ENCODE measurements at places on chromosomes 6 and 20. TPM values are rescaled to one million over a fixed set of nuclear protein-coding genes. Genes with fewer than 3 reads are reported as not detected.

Gene HLA-DRA
- total RNA-seq: 0.46 TPM

Gene C6orf15
- not detected for total RNA-seq

DNA sequence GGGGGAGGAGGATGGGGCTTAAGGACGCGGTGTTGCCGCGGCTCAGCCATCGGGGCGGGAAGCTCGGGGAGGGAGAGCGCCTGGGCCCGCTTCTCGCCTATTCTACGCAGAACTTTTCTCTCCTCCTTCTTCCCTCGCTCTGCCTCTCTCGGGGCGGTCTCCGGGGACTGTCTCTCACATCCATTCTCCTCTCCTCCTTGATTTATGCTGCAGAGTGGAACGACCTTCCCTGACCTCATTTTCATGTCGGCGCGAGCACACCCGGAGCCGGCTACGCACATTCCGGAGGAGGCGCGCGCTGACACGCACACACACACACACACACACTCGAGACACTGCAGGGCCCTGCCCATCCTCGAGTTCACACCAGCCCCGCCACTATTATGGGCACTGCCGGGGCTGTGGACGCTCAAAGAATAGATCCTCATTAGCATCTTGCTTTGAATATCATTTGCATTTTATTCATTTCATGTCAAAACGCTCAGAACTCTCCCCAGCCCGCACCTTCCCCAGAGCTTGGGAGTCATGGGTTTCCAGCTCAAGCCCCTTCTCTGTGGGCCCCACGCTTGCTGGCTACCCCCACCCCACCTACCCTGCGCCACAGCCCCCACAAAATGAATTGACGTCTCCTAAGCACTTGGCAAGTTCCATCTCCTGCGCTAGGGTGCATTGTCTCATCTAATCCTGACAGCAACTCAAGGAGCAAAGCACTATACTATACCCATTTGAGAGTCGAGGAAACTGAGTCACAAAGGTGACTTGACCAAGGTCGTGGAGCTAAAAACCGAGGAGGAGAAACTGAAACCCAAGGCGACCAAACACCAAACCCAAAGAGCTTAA, 36.8 kb downstream of the NCR2 start:
- peak; percentile 54 for DNase-seq

GRCh38 chr6:135109761-135110160, 55.1 kb upstream of the HBS1L start:
- no peak for DNase-seq

DNA sequence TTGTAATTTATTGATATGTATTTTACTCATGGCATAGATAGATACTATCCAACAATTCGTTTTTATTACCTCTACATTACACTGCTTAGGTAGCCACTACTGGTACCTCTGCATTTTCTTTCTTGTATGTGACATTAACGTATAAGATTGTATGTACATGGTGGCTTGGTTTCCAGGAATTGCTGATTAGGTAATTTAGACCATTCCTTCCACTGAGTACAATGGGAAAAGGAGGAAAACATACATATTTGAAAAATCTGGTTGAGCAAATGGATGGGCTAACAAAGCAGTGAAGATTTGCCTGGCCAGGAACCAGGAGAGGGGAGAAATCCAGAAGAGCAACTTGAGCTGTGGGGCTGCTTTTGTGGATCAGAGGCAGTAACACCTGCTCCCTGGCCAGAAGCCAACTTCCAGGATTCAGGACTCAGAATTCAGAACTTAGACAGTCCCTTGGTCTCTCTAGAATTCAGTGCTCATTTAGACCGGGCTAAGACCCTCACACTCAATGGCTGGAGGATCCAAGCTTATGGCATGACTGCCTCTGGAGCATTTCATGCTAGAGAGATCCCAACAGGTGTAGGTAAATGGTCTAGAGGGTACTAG, 17.9 kb upstream of the MICB start:
- DNase-seq: no peak

DNA sequence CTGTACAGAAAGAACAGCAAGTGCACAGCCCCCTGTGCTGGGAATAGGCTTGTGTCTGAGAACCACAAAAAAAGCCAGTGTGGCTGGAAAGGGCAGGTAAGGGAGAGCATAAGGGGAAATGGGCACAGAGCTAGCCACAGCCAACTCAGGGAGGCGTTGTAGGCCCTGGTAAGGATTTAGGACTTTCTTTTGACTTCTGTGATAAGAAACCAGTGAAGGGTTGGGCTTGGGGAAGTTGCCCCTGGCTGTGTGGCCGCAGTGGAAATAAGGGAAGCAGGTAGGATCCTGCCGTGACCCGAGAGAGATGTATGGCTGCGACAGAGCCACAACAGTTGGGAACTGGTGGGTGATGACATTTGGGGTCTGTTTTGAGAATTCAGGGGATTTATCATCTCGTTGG, 30.0 kb upstream of the PHACTR2 start:
- DNase-seq: no peak

- DNase-seq: no peak
Observed at GRCh38 chr20:50038574-50038991, 55.8 kb downstream of the SNAI1 start.
